ENCODE measurements at places on chromosomes 13 and 19.
A peak's percentile ranks its signal among the peaks of the same experiment; 100 is the strongest.

GRCh38 chr13:58238972-58239773 is 607.6 kb downstream of the PCDH17 start:
- DNase-seq = no peak

DNA sequence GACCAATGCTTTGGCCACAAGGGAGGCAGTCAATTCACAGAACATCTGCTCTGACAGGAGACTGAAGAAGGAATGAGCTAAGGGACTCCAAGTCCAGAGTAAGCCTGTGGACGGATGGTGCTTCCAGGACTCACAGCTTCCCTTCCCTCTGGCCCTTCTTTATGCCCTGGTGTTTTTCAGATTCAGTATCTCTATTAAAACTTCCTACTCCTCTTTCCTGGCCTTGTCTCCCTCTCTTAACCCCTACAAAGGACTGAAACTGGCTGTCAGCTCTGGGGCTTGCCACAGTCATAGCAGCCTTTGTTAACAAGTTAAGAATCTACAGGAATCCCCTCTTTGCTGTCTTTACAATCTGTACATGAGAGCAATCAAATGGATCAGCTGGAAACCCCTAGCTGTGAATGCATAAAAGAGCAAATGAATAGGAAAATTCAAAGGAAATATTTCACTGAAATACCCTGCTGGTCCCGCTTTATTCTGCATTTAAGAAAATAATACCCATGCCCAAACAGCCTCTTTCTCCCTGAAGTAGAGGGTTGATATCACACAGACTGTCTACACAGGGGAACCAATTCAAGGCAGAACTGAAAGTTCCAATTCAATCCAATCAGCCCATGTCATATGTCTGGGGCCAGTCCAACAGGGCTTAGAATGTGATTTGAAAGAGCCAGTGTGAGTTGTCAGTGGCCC is 192.3 kb downstream of the MZT1 start:
- DNase-seq = no peak

GRCh38 chr19:49114630-49115363 is 627 bp downstream of the LIN7B start:
- DNase-seq = peak; percentile 33

DNA sequence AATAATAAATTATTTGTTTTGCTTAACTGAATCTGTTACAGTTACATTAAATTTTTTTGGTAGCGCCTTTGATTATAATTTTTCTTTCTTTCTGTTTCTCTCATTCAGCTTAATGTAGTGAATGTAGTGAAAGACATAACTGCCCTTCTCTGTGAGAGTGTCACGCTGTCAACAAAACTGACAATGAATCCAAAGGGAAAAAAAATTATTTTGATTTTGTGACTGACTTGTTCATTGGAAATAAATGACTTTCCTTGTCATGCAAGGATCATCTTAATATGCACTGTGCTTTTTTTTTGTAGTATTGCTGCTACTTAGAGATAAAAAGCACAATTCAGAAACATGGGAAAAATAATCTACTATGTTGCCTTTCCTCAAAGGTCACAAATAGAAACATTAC is 1196.4 kb downstream of the PCDH17 start:
- DNase-seq = no peak

DNA sequence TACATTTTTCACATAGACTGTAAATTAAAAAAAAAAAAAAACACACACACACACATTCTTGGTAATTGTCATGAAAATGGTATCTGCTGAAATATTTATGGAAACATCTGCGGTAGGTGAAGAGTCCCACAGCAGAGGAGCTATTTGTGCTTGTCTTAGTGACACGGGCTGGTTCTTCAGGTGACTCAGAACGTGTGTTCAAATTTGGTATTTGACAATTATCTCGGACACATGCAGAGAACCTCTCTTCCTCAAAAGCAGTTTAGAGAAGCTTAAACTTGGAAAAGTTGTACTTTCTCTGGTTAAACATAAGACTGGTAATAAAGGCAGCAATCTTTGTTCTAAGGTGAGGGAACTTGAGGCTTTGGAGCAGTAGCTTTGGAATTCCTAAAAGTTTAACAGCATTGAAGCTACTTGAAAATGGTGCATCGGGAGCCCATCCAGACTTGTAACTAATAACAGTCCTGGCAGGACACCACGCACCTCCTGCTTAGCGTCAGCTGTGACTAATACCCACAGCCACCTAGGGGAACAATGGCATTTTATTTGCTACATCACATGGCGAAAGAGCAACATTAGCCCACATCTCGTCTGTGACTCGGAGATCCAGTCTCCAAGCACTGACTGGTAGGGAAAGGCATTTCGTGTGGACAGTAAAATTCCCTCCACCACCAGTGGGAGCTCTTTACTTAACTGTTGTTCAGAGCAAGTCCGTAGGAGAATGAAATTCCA is 1505.1 kb upstream of the SLC10A2 start:
- peak; percentile 82 for DNase-seq

- DNase-seq = peak; percentile 28
Observed at GRCh38 chr13:91369441-91369831, 21.9 kb downstream of the MIR17HG start.

- no peak for DNase-seq
Observed at GRCh38 chr13:20404488-20405222, 121.0 kb downstream of the CRYL1 start.

- no peak for DNase-seq
Observed at GRCh38 chr19:48635966-48636858, 967 bp downstream of the DBP start.

GRCh38 chr19:51903192-51903591 is 1.6 kb downstream of the ZNF649 start:
- no peak for DNase-seq

DNA sequence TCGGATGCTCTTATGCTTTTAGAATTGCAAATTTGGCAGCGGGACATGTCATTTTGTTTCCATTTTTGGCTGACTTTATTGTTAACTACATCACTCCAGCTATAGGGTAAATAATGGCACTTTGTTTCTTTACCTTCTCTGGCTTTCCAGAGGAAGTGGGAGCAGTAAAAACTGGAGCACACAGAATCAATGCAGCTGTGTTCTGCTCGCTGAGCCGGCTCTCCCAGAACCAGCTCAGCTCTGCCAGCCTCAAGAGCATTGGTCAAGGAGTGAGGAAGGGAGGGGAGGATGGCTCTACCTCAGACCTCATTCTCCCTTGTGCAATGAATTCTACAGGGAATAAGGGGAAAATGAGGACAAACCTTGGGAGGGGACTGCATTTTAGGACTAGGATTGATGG is 50.5 kb upstream of the SPATA13 start:
- no peak for DNase-seq

DNA sequence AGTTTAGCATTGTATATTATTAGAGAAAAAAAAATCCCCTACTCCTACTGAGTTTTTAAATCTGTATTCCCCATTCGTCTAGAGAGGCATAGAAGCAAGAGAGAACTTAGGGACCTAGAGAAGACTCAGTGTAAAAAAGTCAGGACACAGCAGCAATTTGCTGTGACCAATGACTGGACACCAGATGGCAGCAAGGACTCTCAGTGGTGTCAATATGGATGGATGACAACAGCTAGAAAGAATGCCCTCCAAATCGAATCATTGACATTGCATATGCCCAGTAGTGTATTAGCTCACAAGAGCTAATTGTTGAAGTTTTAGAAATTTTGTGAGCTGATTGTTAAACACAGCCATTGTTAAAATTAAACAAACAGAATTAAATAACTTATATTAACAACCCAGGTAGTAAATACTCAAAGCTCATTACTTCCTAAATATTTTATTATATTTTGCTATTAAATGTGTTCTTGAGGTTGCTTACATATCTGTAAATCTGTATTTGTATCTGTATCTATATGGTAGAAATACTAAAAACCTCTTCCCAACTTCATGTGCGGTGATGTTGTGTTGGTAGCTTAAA is 43.9 kb downstream of the SIAH3 start:
- DNase-seq = peak; percentile 17

- DNase-seq = no peak
Observed at GRCh38 chr19:54469496-54469934, 3.6 kb downstream of the CDC42EP5 start.
